ENCODE measurements at places on chromosomes 1 and 21.

GRCh38 chr1:12059226-12059625 is 3.9 kb upstream of the TNFRSF8 start:
- DNase-seq: no peak

DNA sequence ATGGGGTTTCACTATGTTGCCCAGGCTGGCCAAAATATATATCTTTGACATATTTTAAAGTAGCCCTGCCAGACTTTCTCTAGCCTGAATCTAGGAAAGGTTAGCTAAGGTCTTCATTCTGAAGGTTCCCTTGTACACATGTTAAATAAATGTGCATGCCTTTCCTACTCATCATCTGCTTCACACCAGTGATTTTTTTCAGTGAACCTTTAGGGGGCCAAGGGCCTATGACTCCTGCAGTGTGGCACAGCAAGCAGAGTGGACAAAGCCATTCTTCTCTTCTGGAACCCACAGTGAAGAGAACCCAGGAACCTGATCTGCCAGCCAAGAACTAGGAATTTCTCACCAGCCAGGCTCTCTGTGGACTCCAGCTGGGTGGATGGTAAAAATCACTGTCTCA is 22.9 kb downstream of the CBR1 start:
- DNase-seq: no peak

- DNase-seq: no peak
These were observed 32.8 kb upstream of the IL19 start for GRCh38 chr1:206737729-206738201.

- no peak for DNase-seq
These were observed 2.3 kb downstream of the ETS2 start for GRCh38 chr21:38807986-38808385.

DNA sequence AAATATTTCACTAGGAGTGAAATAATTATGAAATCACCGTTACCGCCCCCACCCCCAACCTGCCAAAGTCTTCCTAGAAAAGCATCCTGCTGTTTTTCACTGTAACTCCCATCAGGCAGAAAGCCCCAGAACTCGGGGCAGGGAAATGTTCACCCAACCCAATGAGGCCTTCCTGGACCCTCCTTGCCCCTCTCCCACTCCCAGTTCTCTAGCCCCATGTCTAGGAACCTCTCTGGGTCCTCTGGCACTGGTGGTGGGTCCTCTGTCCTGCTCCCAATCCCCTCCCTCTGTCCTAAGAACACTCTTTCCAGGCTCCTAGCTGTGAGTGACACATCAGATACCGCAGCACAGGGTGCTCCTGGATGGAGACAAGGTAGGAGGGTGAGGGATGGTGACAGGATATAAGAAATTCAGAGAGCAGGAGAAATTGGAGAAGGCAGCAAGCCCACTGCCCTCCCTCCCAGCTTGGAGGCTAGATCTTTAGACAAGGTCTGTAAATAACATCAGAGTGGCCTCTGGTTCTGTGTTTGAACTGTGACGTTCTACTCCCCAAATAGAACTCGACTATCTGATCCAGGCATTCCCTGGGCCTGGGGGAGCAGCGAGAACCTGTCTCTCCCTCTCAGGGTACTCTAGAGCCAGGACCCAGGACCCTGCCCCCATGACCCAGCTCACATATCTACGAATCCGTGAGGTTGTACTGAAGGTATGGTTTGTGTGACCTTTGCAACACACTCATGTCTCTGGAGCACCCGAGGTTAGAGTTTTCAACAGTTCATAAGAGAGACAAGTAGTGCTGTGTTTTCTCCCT is 23.3 kb upstream of the BTG2 start:
- DNase-seq: no peak

DNA sequence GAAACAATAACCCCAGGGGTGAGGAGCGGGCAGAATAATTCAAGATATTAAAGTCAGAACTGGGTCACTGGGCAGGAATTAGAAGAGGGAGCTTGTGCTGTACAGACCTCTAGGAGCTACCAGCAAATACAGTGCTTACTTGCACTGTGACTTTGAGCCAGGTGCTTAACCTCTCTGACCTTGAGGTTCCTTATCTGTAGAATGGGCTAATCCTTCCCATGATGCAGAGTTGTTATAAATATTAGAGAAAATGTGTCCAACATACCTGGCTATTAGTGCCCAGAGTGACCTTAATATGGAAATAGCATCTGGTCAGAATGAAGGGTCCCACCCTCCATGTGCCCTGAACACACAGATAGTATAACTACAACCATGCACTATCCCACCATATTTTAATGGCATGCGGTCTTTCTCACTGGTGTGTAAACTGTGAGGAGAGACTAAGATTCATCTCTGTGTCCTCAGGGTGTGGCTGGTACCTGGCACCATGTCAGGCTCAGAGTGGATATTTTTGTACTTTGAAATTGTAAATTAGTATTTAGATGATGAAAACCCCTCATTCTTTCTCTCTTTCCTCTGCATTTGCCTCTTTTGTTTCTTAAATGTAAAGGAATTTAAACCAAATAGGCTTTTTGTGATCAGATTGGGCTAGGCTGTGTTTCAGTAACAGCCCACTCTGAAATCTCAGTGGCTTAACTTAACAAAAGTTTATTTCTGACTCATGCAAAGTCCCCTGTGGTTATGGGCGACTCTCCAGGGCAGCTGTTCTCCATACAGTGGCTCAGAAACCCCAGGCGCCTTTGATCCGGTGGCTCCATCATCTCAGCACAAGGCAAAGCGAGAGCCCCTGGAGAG is 60.0 kb upstream of the ROR1 start:
- DNase-seq: no peak

GRCh38 chr1:163442895-163443294 is 121.1 kb downstream of the NUF2 start:
- DNase-seq: no peak

DNA sequence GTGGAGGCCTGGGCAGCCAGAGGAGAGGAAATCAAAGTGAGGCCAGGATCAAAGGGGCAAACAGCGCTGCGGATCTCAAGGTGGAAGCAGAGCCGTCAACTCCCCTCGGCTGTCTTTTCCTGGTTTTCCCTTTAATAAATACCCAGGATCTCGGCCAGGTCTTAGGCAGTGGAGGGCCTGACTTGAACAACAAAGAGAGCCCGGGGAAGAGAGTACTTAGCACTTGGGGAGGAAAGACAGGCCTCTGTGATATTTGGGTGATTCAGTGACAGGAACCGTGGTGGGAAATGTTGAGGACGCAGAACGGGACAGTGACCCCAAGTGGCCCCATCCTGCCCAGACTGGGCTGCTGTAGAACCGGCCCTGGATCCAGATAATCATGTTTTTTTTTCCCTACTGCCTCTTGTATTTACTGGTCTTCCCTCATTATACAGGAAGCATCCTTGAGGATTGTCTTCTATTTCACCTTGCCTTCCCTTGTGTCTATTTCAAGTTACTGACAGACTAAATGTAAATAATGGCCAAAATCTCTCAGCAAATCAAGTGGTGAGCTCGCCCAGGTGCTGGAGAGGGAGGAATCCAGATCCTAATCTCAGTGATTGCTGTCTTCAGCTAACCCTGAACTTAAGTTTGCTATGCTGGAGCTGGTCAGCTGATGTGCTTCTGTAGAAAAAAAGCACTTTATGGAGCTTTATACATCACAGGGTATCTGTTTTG is 2.8 kb upstream of the MIXL1 start:
- no peak for DNase-seq

DNA sequence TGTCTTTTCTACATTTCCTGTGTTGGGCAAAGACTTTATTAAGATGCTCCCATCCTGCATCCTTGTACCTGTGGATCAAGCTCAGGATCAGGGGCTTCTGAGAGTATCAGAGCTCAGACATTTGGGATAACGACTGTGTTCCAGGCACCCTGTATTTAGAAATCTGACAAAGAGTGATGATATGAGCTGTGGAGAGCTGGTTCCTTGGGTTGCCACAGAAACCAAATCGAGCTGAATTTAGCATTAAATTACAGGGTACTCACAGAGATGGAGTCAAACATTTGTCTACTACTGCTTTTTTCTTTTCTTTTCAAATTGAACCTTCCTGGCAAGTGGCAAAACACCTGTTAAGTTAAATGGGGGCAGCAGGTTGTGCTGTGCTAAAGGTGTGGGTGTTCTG is 110.6 kb downstream of the XCL2 start:
- DNase-seq: no peak

- no peak for DNase-seq
These were observed 24.7 kb downstream of the FMO3 start for GRCh38 chr1:171115280-171115897.

DNA sequence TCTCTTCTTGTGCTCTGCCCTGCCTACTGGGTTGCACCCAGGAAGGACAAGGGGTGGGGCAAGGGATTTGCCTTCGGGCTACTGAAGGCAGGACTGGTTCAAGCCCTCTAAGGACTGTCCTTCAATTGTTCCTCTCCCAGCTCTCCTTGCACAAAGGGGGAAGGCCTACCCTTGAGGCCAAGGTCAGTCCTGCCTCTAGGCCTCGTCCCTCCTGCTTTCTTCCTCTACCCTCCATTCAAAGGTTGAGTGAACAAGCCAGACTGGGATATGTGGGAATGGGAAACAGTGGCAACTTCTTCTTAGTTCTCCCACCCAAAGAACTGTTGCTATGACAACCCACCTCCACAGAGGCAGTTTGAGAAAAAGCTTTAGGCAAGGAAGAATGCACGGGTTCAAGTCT is 2.7 kb downstream of the LURAP1 start:
- no peak for DNase-seq

- no peak for DNase-seq
These were observed 149.1 kb downstream of the GREM2 start for GRCh38 chr1:240462766-240463395.

DNA sequence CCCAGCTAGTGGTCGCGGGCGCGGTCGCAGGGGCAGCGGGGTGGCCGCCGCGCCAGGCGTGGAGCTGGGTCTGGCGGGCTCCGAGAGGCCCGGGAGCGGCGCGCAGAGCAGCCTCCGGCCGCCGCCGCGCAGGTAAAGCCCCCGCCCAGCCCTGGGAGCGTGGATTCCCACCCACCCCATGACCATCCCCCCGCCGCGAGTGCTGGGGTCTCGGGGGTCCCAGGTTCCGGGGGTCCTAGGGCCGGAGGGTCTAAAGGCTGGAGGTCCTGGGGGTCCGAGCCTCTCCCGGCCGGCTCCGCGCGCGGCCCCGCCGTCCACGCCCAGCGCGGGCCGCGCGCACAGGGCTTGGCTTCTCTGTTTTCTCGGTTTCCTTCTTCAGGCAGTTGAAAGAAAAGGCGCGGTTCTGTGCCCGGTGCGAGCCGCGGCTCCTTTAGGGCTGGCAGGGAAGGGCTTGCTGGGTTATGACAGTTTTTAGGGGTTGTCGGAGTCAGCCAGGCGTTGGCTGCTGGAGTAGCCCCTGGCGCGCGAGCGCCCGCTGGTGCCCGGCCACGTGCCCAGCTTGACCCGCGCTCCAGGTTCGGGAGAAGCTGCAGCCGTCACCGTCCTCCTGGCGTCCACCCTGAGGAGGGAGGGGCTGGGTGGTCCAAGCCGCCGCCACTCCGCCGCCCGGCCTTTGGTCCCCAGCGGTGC is 359 bp downstream of the LRRC3 start:
- no peak for DNase-seq

DNA sequence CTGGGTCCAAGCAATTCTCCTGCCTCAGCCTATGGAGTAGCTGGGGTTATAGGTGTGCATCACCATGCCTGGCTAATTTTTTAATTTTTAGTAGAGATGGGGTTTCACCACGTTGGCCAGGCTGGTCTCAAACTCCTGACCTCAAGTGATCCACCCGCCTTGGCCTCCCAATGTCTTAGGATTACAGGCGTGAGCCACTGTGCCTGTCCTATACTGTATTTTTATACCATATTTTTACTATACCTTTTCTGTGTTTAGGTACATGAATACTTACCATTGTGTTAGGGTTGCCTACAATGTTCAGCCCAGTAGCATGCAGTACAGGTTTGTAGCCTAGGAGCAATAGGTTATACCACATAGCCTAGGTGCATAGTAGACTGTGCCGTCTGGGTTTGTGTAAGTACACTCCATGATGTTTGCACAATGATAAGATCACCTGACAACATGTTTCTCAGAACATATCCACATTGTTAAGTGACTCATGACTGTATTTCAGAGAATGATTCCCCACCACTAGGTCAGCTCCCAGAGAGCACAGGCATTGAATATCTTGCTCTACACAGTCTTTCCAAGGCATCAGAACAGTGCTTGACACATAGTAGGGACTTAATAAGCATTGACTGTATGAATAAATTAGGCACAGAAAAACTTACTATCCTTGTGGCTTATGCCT is 6.0 kb upstream of the CITED4 start:
- DNase-seq: no peak

DNA sequence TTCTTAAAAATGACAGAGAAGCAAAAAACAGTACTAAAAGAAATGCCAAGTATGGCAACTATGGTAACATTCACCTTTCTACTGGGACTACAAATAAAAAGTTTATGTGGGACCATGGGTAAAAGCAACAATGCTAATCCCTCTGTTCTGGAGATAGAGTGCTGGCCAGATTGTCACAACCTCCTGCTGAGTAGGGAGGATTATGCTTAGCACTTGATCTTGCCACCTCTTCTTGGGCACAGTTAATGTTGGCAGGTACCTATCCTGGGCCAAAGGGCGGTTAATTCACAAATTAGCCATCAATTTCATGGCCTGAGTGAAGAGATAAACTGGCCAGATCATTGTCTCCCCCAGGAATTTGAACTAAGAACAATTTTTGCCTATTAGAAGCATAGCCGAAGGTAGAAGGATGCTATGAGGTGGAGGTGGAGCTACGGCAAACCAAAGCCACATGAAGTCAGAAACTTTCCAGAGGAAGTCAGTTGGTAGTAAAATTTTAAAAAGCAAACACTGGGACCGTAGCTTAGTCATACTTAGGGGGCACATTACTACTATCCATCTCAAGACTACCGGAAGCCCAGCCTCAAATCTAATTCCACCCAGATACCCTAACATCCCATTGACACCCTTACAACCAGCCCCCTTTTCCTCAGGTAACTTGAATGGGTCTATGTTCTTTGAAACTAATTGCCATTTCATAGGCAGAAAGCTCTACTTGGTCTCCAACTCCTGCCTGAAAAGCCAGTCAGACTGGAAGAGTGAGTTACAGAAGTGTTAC is 2.7 kb downstream of the SCYL3 start:
- no peak for DNase-seq

DNA sequence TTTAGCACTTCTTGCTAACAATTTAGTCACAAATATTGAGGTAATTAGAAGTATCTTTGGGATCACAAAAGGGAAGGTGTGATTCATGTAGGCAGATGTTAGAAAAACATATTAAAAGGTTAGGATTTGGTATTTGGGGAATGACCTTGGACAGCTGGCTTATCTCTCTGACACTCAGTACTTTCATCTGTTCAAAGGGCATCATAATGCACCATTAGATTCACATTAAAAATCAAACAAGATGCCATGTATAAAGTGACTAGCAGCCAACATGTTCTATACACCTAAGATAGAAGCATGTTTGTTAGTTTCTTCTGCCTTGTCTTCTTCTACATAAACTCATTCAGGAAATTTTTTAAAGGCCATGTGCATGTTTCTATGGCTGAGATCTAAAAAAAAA is 56.5 kb upstream of the ESRRG start:
- DNase-seq: no peak

- DNase-seq: no peak
These were observed 100.3 kb downstream of the PHTF1 start for GRCh38 chr1:113659035-113659434.

GRCh38 chr1:96509339-96509738 is 212.2 kb upstream of the PTBP2 start:
- no peak for DNase-seq
